ENCODE measurements at places on chromosomes 13 and 19.

- DNase-seq: no peak
These were observed 62.3 kb downstream of the ITGBL1 start for GRCh38 chr13:101514695-101515275.

DNA sequence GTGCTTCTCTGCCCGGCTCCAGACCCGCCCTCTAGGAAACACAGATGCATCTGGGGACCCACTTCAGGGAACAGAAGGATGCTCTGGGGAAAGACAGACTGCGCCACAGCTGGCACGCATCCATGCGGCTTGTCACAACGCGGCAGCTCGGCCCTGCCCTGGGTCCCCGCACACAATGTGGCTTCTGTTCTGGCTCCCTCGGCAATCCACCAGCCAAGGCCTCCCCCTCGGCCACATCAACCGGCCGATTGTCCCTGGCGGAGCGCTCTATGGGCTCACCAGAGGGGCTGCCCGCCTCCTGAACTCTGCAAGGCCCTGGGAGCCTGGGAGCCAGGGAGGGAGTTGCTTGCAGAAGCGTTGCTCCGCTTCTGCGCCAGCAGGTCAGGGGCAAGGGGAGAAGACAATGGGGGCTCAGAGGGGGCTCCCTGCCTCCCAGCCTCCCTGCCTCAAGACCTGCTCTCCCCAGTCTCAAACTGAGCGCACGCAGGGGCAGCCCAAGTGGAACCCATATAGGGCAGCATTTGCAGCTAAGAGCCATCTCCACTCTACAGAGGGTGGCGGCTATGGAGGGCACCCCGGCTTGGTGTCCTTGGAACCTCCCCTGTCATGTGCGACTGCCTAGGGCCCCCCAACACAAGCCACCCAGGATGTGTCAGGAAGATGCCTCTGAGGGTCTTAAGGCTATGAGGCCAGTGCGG lies 37.9 kb downstream of the MLLT1 start:
- no peak for DNase-seq

- no peak for DNase-seq
These were observed 42.8 kb upstream of the SLC46A3 start for GRCh38 chr13:28761586-28761985.

GRCh38 chr13:113845055-113845454 lies 18.8 kb downstream of the GAS6 start:
- DNase-seq: no peak

GRCh38 chr13:37369616-37370015 lies 229.0 kb downstream of the POSTN start:
- peak; percentile 17 for DNase-seq

- DNase-seq: no peak
These were observed 238.0 kb downstream of the LHFPL6 start for GRCh38 chr13:39364947-39365468.

- DNase-seq: no peak
These were observed 336 bp downstream of the CD22 start for GRCh38 chr19:35329323-35329722.

- DNase-seq: no peak
These were observed 7.1 kb downstream of the FOSB start for GRCh38 chr19:45474606-45475521.

GRCh38 chr13:112236539-112237197 lies 139.5 kb upstream of the SPACA7 start:
- DNase-seq: no peak

- no peak for DNase-seq
These were observed 18.3 kb upstream of the DHRS12 start for GRCh38 chr13:51822106-51822815.

DNA sequence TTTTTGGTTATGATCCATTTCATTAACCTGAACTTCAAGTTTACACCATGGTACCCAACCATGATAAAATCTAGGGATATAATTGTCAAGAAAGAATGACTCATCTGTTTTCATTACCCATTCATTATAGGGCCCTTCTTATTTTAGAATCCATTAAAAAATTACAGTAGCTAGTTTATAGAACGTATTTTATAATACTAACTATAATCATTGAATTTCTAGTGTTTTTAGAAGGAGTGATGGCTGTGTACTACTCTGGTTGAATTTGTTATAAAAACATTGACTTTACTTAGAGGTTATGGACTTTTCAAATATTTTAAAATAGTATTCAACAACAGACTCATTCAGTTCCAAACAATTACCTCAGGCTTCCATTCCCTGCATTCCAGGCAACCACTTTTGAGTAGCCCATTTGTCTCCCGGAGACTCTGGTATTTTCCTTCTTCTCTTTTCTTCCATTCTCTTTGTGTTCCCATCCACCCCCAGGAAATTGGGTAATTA lies 71.9 kb upstream of the KLF12 start:
- no peak for DNase-seq

- DNase-seq: no peak
These were observed 152.4 kb downstream of the TEX29 start for GRCh38 chr13:111472559-111473460.

- no peak for DNase-seq
These were observed 7.1 kb downstream of the NFIX start for GRCh38 chr19:13002166-13002898.

DNA sequence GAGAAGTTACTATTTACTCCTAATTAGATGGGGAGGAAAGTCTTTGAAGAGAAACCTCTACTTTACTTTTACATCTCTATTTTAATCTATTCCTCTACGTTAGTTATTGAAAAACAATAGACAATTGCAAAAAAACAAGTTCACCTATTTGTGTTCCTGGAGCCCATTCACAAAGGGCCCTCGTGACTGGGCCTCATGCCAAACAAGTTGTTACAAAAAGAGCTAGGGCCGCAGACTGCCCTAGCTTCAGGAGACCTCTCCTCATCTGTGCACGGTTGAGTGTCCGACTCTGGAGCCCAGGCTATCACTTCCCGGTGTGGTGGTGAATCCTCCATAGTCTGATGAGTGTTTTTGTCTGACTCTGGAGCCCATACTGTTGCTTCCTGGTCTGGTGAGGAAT lies 190.9 kb downstream of the ZNF486 start:
- DNase-seq: no peak

- DNase-seq: no peak
These were observed 163.2 kb downstream of the TEX29 start for GRCh38 chr13:111483621-111483987.

DNA sequence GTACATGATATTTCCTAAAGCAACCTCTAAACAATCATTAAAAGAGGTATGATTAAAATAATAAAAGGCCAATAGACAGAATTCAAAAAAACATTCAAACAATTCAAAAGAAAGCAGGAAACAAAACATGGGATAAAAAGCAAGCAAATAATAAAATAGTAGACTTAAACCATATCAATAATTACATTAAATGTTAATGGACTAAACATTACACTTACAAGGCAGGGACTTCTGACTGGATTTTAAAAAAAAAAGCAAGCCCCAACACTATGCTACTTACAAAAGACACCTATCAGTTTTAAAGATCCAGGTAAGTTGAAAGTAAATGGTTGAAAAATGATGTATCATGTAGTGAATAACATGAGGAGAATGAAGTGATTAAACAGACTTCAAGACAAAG lies 65.2 kb downstream of the KLF2 start:
- DNase-seq: no peak

GRCh38 chr19:1073956-1074517 lies 7.1 kb downstream of the ARHGAP45 start:
- DNase-seq: no peak

GRCh38 chr19:43575955-43576878 lies 616 bp downstream of the PINLYP start:
- no peak for DNase-seq

DNA sequence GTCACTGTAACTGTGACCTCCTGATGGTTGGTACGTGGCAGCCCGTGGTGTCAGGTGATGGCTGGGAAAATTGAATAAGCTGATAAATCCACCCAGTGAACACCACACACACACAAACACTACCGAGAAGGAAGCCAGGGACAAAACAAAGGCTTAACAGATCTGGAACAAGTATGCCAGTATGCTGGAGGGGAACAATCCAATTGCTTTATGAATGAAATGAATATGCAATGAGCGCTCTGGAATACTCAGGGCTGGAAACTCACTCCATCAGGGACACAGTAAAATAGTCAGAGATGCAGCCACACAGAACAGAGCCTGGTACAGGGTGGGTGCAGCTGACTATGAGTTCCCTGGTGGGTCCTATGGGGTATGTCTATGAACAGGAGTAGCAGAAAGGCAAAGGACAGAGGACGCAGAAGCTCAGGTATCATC lies 16.7 kb downstream of the TMTC4 start:
- no peak for DNase-seq

DNA sequence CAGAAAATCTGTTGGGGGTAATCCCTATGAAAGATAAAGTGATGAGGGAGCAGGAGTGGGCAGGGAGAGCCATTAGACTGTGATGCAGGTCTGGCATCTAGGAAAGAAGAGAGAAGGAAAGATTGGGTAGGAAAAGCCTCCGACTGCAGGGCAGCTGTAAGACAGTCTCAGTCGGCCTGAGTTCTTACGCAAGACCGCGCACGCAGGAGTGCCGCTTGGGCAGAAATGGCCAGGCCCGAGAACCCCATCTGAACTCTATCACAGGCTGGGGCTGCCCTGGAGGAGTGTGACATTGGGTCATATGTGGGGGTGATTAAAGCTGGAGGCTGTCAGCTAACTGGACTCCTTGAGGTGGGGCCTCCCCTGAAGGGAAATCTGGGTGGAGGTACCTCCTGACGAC lies 13.9 kb upstream of the FBXL3 start:
- DNase-seq: no peak

DNA sequence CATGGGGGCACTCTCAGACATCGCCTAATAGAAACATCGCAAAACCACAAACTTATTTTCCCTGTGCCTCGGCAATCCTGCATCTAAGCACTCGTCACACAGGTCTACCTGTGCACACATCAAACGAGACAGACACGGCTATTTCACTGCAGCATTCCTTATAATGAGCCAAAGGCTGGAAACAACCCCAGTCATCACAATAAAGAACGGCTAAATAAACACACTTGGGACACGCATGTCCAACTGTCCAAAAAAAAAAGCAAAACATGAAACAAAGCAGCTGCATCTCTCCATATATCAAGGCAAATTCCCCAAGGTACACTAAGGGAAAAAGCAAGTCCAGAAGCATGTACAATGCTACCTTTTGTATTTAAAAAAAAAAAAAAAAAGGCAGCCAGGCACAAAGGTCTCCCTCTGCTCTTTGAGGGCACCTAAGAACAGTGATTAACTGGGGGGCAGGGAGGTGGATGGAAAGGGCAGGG lies 27.2 kb upstream of the CCNP start:
- no peak for DNase-seq

GRCh38 chr13:111950697-111951096 lies 116.3 kb upstream of the SOX1 start:
- DNase-seq: no peak

GRCh38 chr13:80382576-80382975 lies 41.6 kb upstream of the SPRY2 start:
- DNase-seq: no peak

DNA sequence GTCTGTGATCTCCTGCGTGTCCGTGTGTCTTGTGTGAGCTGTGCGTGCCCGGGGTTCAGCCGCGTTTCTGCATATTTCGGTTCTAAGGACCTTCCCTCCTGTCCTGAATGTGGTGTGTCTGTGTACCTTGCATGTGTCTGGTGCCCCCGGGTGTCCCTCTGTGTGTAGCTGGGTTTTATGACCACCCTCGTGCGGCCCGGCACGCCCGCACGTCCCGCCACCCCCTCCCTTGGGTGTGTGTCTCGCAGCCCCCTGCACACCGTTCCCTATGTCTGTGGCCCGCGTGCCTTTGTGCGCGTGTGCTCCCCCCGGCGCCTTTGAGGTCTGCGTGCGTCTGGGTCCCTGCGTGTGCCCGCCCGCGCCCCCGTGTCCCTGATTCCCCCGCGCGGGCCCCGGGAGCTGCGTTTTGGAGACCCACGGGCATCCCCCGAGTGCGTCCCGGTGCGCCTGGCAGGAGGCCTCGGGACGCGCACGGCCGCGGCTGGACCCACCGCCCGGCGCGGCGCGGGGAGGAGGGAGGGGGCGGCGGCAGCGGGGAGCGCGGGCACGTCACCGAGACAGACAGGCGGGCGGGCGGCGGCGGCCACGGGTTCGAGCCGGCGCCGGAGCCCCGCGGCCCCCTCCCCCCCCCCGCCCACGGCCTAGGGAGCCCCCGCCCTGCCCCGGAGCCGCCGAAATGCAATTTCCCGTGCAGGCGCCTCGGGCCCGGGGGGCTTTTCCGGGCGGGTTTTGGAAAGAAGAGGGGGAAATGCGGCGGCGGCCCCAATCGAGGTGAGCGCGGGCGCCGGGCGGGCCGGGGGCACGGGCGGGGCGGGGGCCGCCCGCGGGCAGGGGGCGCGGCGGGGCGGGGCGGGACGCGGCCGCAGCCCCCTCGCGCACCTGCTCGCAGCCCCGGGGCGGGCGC lies 12.0 kb upstream of the NANOS3 start:
- DNase-seq: no peak

GRCh38 chr13:77374339-77374738 lies 47.4 kb upstream of the MYCBP2 start:
- no peak for DNase-seq

DNA sequence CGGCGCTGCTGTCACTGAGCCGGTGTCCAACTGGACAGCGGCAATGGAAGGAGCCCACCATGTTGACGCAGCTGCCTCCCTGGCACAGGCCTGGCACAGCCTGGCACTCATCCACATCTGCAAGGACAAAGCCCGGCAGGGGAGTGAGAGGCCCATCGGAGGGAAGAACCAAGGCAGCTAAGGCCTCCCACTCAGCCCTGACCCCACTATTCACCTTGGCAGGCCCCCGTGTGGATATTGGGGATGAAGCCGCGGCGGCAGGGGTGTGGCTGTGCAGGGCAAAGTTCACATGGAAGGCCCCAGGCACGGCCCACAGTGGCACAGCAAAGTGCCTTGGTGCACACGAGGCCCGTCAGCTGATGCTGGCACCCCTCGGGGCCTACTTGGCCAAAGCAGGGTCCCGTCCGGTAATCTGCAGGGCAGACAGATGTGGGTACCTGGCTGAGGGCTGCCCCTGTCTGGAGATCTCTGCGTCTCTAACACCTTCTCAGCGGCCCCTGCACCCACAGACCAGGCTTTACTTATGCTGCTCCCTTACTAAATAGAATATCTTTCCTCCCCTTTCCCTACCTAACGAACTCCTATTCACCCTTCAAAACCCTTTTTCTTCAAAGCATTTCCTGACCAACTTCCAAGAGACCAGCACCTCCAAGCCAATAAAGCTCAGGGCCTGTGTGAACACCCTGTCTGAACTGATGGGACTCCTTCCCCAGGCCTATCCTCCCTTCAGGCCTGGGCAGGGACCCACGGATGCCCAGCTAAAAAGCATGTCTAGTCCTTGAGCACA lies 7.5 kb downstream of the FBN3 start:
- no peak for DNase-seq

GRCh38 chr13:37997641-37998040 lies 128.1 kb upstream of the TRPC4 start:
- no peak for DNase-seq

DNA sequence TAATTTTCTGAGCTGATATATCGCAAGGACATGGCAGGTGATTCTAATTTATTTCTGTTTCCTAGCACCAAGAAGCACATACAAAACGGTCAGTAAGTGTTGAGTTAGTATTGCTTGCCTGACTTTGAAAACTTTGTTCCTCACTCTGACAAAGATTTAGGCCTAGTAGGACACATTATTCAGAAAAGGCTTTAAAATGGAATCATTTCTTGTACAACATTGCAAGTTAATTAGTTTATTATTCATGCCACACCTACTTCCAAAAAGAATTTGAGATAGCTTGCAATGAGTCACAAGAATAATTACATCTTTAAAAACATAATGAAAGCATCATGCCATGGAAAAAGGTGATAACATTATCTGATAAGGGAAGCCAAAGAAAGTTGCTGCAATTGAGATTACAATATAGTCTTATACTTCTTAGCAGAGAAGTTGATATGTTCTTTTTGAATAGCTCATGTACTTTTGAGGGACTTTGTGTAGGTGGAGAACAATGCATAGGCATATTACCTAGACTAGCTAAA lies 474.2 kb downstream of the KLF5 start:
- no peak for DNase-seq
